ENCODE measurements at places on chromosomes 2 and 18. TPM values are rescaled to one million over a fixed set of nuclear protein-coding genes. Genes with fewer than 3 reads are reported as not detected.

- DNase-seq = no peak
Measured at GRCh38 chr18:50642439-50642838, 82.6 kb downstream of the MAPK4 start.

GRCh38 chr18:24000613-24001490 is 13.7 kb upstream of the TTC39C start:
- no peak for DNase-seq

GRCh38 chr2:187003038-187003554 is 154.1 kb upstream of the ZSWIM2 start:
- DNase-seq = no peak

DNA sequence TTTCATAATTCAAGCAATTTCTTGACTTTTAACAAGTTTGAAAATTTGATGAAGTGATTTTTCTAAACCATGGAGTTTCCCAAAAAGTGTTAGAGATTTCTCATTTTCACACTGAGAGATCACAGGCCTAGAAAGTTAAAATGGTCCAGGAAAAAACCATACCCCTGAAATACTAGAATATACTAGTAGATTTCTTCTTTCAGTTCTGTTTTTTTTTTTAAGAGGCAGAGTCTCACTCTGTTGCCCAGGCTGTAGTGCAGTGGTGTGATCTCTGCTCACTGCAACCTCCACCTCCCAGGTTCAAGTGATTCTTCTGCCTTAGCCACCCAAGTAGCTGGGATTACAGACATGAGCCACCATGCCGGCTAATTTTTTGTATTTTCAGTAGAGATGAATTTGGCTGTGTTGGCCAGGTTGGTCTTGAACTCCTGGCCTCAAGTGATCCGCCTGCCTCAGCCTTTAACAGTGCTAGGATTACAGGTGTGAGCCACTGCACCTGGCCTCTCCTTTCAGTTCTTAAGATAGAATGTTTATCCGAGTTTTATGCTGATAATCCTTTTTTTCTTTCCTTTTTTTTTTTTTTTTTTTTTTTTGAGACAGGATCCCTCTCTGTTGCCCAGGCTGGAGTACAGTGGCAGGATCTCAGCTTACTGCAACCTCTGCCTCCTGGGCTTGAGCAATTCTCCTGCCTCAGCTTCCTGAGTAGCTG is 14.4 kb downstream of the MTHFD2 start:
- no peak for DNase-seq

DNA sequence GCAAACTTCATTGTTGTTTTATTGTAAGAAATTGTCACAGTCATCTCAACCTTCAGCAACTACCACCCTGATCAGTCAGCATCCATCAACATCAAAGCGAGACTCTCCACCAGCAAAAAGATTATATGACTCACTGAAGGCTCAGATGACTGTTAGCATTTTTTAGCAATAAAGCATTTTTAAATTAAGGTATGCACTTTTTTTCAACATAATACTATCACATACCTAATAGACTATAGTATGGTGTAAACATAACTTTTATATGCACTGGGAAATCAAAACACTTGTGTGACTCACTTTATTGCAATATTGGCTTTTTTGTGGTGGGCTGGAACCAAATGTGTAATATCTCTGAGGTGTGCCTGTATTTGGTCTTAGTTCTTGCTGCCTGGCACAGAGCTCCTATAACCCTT is 15.6 kb downstream of the SCN1A start:
- DNase-seq = no peak

The ACSL3 gene
- 119 TPM for total RNA-seq

DNA sequence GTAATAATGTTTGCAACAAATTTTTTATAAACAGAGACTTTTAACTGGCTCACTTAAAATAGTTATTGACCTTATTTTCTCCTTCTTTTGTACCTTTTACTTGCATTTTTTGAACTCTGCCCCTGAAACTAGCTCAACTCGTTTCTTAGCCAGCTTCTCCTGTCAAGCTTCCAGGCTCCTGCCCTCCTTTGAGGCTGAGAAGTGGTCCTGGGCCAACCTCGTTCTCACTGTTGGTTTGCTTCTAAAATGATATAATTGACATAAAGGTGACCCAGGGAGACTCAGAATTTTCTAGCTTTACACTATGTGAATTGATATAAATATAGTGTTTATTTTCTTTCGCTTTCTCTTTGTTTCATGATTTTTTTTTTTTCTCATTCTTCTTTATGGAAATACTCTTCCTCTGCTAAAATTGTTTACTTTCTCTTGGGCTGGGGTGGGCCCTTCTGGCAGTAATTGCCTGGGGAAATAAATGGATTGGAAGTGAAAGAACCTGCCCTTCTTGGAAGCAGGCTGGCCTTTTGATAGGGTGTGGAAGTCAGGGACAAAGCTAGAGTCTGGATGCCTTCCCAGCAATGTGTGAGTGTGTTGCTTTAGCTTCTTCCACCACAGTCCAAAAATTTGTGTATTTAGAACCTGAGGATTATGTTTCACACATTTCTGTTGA is 30.7 kb downstream of the GPD2 start:
- DNase-seq = peak; percentile 43

- no peak for DNase-seq
Measured at GRCh38 chr2:7736646-7737305, 819.6 kb downstream of the RNF144A start.

- DNase-seq = no peak
Measured at GRCh38 chr2:37856101-37856751, 68.9 kb upstream of the RMDN2 start.

DNA sequence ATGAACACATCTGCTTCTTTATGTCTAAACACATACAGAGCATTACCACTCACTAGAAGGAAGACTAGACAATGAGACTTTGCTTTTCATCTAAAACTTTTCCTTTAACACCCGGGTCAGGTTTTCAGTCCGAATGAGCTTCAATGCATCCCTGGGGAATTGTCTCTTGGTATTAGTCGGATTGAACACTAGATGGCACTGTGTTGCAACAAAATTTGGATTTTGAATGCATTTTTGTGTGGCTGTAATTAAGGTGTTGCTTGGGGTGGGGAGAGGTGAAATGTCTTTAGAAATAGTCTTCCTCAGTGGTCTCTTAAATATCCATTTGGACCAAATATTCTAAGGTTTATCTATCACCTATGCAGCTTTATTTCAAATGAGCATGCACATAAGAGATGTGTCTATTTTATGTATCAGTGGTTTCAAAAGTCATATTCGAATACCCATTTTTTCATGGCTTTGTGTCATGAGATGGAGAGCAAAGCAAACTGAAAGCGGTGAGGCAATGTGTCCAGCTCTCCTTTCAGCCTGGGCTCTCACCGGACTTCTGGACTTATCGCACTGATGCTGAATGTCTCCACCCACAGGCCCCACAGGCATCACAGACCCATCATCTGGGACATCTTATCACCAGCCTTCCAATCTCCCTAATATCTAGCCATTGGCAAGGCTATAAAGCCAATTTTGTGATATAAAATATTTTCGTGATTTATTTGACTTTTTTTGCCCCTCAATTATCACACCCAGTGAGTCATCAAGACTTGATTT is 510.3 kb downstream of the RNF144A start:
- DNase-seq = no peak

- DNase-seq = no peak
Measured at GRCh38 chr18:13629841-13630715, 96.3 kb downstream of the FAM210A start.

- DNase-seq = no peak
Measured at GRCh38 chr2:127893033-127893432, 7.3 kb upstream of the AMMECR1L start.

The ALKAL2 gene
- total RNA-seq = 2.7 TPM

The DSG4 gene
- 0.12 TPM for total RNA-seq

The ADD2 gene
- 0.61 TPM for total RNA-seq

The CYBRD1 gene
- total RNA-seq = 73.1 TPM

- no peak for DNase-seq
Measured at GRCh38 chr18:40048886-40049650, 1906.0 kb upstream of the PIK3C3 start.

DNA sequence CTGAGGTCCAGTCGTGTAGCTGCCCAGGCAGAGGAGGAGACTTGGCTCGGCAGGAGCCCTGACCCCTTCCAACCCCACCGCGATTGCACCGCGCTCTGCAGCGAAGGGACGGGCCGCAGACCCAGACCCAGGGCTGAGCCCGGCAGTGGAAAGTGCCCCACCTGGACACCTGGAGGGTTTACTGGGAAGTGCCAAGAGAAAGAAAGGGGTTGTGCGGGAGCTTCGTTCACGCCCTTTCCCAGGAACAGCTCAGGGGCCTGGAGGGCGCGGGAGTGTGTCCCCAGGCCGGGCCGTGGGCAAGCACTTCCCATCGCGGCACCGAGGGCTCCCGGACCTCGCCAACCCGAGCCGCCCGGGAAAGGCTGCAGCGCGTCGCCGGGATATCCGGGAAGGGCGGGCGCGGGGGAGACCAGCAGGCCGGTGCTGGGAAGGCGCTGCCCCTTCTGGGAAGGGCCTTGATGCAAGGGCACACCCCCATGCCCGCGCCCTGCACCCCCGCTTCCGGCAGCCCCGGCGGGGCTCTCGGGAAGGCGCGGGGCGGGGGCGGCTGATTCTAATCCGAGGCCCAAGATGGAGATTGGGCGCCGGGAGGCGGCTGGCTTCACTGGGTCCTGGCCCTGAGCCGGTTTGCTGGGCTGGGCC is 36.1 kb upstream of the MRPL33 start:
- DNase-seq = peak; percentile 86

The MERTK gene
- 9.2 TPM for total RNA-seq

DNA sequence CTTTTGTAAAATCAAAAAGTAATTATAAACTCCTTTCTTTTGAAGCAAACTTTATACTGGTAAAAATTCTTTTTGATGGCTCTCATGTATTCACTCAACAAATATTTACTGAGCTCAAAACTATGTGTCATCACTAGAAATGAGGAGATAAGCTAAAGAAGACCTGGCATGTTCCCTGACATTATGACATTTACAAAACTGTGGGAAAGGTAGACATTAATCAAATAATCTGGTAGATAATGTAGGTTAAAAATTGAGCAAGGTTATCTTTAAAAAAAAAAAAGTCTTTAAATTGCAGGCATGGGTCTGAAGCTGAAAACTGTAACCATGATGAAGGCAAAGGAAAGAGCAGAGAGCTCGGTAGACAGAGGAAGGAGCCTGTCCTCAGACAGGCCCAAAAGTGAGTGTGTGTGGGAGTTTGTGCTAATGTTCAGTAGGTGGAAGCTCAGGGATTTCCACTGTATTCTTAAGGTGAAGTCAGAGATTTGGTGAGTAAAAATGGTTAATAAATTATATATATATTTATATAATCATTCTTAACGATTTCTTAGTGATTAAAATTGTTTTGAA is 612.9 kb downstream of the LRP1B start:
- DNase-seq = no peak

GRCh38 chr2:68387408-68388350 is 22.6 kb downstream of the PLEK start:
- no peak for DNase-seq

- no peak for DNase-seq
Measured at GRCh38 chr2:198347946-198348345, 543.6 kb downstream of the PLCL1 start.

The ALPG gene
- 1.8 TPM for total RNA-seq

DNA sequence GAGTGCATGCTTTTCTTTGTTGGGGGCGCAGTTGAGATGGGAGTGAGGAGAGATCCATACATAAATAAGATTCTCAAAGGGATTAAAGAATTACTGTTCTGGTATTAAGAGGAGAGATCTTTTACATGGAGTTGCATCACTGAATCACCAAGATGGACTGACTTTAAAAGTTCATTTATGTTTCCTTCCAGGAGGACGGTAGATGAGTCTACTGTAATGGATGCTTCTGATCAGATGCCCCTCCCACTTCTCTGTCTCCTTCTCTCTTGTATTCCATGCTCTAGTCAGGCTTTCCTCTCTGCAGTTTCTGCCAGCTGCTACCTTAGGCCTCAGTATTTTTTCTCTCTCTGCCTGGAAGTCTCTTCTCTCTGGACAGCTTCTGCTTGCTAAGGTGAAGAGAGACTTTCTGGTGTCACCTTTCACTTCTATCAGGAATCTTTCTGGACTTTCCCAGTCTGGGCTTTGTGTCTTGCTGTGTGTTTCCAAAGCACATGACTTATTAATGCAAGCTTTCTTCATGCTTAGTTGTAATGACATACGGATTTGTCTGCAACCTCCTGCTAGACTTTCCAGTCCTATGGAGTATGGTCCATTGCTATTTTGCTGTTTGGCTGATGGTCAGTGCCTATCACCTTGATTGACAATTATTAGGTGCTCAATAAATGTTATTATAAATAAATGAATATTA is 23.6 kb downstream of the FAM171B start:
- no peak for DNase-seq

- DNase-seq = no peak
Measured at GRCh38 chr2:170514140-170514539, 201.0 kb upstream of the SP5 start.

DNA sequence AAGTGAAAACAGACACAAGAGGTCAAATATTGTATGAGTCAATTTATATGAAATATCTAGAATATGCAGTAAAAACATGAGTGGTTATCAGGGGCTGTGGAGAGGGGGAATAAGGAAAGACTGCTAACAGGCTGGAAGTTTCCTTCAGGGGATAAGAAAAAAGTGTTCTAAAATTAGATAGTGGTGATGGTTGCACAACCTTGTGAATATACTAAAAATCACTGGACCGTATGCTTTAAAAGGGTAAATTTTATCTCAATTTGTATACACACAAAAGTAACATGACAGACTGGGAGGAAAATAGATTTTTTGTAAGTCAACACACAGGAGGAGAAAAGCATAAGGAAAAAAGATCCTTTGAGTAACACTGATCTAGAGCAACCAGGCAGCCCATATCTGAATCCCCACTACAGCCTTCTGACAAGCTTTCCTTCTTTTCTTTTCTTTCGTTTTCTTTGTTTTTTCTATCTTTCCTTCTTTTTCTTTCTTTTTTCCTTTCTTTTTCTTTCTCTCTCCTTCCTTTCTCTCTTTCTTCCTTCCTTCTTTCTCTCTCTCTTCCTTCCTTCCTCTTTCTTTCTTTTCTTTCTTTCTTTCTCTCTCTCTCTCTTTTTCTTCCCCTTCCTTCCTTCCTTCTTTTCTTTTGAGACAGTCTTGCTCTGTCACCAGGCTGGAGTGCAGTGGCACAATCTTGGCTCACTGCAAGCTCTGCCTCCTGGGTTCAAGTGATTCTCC is 95.4 kb downstream of the AAK1 start:
- no peak for DNase-seq

The NPHP1 gene
- total RNA-seq = 0.56 TPM

Measured in left colon (tissue), 2 donors.